Sigmoid colon (tissue), 7 donors: ENCODE measurements at places on chromosomes 1 and 21. TPM values are rescaled to one million over a fixed set of nuclear protein-coding genes. Genes with fewer than 3 reads are reported as not detected.

DNA sequence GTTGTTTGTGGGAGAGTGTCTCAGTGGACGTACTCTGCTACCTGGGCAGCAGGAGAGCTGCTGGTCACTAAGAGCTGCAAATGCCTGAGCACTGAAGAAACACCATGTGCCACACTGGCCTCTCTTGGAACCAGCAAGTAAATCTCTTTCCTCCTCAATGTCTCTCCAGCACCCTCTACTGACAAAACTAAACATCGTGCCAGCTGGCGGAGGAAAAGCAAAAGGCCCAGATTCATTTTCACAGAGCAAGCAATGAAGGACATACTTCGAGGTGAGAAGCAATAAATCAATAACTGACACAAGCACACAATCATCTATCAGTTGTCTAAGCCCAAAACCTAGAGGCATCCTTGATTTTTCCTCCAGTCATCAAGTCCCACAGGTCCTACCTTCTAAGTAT, 78.1 kb downstream of the RERE start:
- DNase-seq = no peak

- DNase-seq = no peak
Observed at GRCh38 chr1:115134231-115134630, 44.9 kb upstream of the TSPAN2 start.

GRCh38 chr1:156118177-156118868, 3.8 kb downstream of the LMNA start:
- peak; percentile 90 for DNase-seq

The PRRX1 gene
- polyA plus RNA-seq = 7.9 TPM

DNA sequence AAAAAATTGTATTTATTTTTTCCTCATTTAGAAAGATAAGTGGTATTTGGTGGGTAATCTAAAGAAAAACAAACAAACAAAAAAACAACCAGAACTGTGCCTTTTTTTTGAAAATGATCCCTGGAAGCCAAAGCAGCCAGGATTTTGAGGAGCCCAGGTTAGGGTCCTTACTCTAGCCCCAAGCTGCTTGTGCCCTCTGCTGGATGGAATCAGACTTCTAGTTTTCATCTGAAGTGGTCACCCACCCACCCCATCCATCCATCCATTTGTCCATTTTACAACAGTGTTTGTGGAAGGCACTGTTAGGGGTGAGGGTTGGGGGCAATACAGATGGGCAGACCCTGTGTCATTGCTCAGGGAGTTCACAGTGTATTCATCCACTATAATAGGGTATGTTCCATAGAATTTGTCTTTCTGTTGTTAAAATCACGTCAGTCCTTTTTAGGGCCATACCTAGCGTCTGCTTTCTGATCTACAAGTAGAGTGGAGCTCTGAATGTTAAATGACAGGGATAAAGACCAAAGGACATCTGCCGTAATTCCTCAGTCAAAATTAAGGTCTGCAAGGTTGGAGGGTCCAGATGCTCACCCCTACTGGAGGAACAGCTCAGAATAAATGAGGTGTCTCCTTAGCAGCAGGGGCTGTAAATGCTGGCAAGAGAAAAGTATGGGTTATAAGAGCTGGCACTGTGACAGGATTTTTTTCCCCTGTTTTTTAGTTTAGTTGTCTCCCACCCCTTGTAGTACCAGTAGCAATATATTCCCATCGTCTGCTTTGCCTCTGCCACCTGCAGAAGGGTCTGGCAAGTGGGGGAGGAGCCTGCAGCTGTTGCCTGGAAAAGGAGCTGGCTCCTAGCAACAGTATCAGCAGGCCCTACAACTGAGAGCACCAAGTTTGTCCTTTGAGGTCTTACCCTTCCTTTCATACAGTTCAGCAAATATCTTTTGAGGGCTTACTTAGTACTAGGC, 3.2 kb downstream of the LRRC42 start:
- no peak for DNase-seq

GRCh38 chr1:101073836-101074235, 48.3 kb upstream of the DPH5 start:
- no peak for DNase-seq

The TMEM82 gene
- 19.3 TPM for polyA plus RNA-seq

The RNU1-4 gene
- not detected for polyA plus RNA-seq

GRCh38 chr21:31557421-31558188, 101.9 kb upstream of the SOD1 start:
- no peak for DNase-seq

DNA sequence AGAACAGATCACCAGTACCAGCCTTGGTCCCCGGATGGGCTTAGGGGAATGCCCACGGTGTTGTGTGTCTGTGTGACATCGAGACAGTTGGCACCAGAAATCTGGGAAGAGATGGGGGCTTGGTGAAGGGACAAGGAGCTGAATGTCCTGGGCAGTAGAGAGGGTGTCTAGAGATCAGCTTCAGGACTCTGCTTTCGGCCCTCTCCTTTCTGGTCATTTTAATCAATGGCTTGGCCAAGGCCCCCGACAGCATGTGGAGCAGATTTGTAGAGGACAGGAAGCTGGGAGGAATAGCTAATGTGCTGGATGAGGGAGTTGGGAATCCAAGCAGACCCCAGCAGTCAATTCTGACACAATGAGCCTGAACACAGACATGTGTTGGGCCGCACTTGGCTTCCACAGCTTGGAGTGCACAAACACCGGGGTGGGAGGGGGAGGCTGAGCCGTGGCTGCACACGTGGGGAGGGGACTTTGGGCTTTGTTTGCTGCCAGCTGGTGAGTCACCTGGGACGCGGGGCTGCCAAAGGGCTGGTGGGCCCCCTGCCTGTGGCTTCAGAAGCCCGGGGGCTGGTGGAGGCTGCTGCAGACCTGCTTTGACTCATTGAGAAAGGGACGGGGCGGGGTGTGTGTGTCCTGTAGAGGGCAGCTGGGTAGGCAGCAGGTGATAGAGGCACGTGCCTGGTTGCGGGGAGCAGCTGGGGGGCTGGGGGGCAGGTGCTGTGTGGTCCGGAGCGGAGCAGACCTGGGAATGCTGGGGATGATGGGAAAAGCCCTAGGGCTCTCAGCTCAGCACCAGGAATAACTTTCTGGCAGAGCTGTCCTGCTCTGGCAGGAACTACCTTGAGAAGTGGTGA, 20.9 kb downstream of the SLC1A7 start:
- peak; percentile 90 for DNase-seq
